Right ventricle myocardium superior (tissue), 1 donor: ENCODE measurements at places on chromosomes 11 and 22.

DNA sequence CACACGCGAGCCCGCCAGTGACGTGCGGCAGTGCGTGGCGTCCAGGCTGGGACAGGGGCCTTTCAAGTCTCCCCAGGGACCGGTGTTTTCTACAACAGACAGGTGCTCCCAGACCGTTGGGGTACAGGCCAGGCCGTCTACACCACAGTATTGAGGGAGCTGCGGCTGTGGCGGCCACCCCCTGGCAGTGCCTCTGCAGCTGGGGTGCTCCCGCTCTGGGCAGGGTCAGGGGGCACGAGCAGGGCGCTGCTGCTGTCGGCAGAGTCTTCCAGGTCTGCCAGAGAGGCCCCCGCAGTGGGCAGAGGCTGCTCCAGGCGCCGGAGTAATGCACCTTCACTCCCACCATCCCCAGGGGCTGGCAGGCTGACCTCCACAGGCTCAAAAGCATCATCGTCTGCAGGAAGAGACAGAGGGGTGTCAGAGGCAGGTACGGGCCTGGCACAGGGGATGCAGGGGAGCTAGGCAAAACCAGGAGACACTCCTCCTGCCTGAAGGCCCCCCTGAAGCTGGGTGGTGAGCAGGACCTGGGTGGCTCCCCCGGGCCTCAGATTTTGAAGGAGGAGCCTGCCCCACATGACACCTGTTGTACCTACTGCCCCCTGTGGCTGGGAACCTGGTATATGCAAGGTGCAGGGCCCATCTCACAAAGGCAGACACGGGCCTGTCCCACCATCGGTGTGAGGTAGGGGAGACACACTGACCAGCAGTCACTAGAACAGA, 83.3 kb downstream of the DGCR2 start:
- no peak for DNase-seq

DNA sequence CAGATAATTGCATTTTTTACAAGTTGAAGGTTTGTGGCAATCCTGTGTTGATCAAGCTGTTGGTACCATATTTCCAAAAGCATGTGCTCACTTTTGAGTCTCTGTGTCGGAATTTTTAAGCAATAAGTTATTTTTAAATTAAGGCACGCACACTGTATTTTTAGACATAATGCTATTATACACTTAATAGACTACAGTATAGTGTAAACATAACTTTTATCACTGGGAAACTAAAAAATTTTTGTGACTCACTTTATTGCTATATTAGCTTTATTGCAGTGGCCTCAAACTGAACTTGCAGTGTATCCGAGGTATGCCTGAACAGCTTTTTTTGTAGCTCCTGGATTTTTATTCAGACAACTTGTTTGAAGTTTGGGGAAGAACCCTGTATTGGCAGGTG, 31.3 kb upstream of the RRM1 start:
- DNase-seq = no peak

- DNase-seq = no peak
Measured at GRCh38 chr22:37014835-37015586, 4.2 kb downstream of the TST start.

GRCh38 chr11:63610604-63611394, 3.4 kb downstream of the PLAAT3 start:
- no peak for DNase-seq

DNA sequence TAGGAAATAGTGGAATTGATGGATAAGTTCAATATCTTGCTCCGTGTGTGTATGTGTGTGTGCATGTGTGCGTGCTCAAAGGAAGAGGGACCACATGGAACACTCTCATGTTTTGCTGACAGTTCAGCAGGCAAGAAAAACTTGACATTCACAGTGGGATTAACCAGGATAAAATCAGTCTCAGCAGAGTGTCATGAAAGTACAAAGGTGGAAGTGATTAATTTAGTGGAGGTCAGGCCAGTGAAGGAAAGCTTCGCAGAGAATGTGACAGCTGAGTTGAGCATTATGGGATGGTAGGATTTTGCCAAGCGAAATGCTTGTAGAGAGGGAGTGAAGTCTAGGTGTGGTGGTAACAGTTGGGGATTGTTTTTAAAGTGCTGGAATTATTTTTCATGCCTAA, 15.7 kb upstream of the FBXO3 start:
- no peak for DNase-seq

DNA sequence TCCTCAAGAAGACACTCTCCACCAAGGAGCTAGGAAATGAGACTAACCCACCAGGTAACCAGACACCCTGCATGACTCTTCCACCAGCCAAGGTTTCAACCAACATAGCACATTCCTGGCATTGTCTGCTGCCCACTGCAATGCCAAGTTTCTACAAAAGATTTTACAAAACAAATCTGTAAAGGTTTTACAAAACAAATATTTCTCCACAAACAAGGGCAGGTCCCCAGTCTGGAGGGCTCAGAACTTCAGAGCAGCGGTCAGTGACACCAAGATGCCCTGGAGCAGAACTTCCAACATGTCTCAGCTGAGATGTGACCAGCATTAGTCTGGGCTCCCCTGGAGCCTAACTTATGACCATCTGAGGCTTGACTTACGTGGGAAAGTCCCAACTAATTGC, 14.0 kb downstream of the GALNT18 start:
- DNase-seq = no peak

GRCh38 chr11:67601098-67601497, 5.6 kb upstream of the NDUFV1 start:
- DNase-seq = no peak

- DNase-seq = no peak
Measured at GRCh38 chr22:44438056-44438455, 60.0 kb downstream of the RTL6 start.
